ENCODE measurements at places on chromosomes 1 and 21.

GRCh38 chr1:228174482-228175315 is 9.1 kb downstream of the IBA57 start:
- peak; percentile 92 for DNase-seq

DNA sequence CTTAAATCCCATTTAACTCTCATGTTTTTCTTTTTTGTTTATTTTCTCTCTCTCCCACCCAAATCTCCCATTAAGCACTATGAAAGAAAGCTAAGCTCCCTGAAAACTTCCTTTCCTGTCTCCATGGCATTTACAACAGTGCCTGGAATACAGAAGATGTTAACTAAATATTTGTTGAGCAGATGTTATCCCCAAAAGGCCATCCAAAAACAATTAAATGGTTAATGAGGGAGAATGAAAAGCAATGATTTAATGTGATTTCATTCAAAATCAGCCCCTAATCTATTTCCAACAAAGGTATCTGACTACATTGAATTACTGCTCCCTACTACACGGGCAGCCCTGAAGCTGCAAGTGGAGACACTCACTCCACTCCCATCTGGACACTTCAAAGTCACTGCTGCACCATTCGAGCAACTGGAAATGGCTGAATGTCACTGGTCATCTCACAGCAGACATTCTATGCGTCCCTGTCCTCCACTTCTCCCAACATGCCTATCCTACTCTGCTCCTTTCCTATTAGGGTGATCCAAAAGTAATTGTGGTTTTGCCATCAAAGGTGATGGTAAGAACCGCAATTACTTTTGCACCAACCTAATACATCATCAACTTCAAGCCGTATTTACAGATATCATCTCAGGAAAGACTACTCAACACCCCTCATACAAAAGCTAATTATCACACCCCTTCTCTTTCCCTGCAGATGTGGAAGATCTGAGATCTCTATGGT is 7.5 kb downstream of the TP53BP2 start:
- DNase-seq: no peak

DNA sequence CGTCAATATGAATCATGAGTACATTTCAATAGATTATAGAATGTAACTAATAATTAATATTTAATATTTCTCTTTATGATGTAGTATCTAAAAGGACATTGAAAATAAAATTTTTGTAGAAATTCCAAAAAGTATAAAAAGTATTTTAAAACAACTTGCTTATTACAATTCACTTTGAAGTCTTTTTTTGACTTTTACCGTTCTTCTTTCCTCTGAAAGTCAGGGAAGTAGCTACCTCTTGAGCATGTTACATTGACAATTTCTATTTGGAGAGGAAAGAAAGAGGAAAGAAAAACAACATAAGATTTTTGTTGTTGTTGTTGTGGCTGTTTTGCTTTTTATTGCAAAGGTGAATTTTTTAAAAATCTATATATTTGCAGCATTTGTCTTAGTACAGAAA is 1.3 kb downstream of the PTPRC start:
- DNase-seq: no peak

- DNase-seq: no peak
Measured at GRCh38 chr1:28123461-28123961, 35.1 kb upstream of the EYA3 start.

DNA sequence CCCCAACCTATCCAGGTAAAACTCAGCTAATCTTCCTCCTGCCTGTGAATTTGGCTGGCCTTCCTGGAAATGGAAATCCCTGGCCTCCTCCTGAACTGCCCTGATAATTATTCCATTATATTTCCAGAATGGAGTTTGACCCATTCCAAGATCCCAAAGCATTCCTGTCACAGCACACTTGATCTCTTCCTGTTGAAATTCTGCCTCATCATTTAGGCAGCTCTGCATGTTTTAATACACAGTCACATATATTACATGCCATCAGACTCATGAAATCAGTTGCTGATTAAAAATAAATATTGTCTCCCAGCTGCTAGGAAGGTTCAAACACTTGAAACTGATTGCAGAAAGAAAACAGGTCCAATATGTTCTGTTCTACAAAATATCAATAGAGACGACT is 148.2 kb upstream of the PALMD start:
- no peak for DNase-seq

DNA sequence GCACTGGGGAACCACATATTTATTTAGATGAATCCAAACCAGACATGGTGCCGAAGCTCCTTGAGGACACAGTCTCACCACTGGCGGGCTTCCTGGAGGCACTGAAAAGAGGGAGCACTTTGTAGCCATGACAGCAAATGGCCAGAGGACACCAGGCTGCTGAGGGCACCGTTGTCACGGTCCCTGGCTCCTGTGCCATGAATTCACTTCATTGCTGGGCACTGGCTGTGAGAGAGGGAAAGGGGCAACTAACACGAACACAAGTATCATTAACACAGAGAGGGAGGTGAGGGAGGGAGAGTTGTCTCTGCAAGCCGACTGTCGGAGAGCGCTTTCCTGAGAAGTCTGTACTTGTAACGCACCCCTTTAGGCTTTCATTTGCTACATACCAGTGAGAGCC is 9.4 kb upstream of the PSRC1 start:
- no peak for DNase-seq

Data from K562 (cell line).